ENCODE measurements at places on chromosomes 7 and 10.

DNA sequence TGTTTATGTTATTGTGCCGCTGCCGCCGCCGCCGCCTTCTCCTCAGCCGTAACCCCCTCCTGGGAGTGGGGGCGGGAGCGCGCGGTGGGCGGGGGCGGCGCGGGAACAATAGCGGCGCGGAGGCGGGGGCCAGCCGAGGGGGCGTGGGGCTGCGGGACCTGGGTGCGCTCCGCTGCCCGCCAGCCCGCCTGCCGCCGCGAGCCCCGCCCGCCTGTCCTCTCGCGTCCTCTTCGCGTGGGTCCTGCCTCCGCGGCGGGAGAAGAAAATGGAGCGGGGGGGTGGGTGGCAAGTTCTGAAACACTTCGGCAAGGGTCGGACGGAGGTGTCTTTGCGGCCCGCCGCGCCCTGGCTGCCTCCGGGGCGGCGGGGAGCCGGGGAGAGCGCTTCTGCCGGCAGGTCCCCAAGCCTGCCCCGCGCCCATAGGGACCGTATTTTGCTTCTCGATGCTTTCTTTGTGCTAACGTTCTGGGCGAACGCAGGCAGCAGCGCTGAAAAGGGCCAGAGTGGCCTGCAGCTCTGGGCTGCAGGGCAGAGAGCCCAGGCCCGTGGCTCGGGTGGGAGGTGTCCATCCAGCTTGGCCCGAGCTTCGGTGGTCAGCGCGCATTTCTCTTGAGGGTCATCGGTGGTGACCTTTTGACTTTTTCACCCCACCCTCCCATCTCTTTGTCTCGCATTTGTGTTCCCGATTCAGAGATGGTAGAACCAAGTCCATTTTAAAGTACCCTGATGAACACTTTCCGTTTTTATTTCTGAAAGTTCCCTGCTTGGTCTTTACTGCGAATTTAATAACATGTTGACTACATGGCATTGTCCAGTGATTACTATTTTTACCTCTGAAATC, 613 bp downstream of the MAPK8 start:
- DNase-seq = no peak

- no peak for DNase-seq
Observed at GRCh38 chr7:18086165-18087025, 58.7 kb upstream of the PRPS1L1 start.

GRCh38 chr10:30784897-30785605, 155.5 kb upstream of the LYZL2 start:
- no peak for DNase-seq

- no peak for DNase-seq
Observed at GRCh38 chr10:77974396-77975074, 48.0 kb upstream of the DLG5 start.

Measured in breast epithelium (tissue), 4 donors.